ENCODE measurements at places on chromosomes 2 and 18. TPM values are rescaled to one million over a fixed set of nuclear protein-coding genes. Genes with fewer than 3 reads are reported as not detected.

DNA sequence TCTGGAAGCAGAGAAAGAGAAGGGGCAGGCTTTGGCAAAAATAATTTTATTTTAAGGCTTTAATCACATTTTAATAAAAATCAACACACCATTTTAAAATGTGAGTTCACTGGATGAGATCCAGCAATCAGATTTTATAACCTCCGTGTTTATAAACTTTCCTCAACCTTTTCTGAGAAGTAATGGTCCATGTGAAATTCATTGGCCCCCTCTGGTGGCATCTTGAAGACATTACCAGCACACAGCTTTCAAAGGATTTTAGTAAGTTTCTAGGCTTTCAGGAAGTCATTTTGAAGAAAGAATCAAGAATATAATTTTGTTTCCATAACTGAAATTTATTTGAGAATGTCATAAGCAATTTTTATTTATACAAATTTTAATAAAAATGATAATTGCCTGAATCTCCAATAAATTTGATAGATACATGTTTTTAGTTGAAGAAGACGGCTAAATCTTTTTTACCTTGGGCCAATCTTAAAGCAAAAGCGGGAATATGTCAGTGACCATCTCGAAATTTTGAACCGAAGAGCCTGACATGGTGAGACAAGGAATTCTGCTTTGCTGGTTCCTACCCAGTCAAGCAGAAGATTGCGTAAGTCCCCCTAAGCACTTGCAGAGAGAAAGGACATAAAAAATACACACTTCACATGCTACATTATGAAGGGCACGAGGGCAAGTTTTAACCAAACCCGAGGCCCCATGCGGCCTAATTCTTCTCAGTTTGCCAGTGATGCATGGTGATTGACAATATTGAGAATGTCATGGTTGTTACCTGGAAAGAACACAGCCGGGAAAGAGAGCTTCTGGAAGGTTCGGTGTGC lies 128.4 kb upstream of the CBLN2 start:
- DNase-seq: no peak

DNA sequence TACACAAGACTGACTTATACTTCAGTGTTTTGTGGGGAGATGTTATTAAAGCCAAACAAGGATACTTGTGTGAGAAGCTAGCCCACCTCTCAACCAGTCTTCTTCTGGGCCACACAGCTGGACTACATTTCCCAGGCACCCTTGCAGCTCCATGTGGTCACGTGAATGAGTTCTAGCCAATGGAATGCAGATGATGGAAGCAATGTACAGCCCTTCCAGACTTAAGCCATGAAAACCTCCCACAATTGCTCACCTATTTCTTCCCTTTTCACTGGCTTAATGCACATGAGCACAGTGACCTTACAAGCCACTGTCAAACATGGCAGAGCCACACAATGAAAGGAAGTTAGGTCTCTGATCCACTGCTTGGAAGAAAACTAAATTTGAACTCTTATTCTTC lies 20.4 kb upstream of the FEZ2 start:
- DNase-seq: peak; percentile 55

- no peak for DNase-seq
Measured at GRCh38 chr18:7760967-7761948, 194.1 kb downstream of the PTPRM start.

DNA sequence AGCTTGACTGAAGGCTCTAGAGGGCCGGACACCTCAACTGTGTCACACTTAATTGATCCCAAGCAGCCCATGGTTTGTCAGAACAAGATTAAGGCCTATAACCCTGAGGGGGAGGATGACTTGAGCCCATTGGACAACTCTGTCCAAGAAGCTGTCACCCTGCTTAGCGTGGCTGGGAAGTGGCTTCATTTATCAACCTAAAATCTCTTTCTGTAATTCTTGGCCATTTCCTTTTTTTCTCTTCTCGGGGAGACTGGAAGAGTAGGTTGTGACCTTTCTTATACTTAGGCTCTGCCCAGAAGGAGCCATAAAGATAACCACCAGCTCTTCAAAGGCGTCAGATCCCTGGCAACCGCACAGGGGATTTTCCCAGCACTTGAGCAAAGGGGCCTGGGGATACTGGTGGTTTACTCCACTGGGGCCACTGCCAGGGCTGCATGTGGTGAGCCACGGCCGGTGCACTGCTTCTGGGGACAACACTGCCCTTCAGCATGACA lies 265.5 kb downstream of the CYRIA start:
- DNase-seq: peak; percentile 76

DNA sequence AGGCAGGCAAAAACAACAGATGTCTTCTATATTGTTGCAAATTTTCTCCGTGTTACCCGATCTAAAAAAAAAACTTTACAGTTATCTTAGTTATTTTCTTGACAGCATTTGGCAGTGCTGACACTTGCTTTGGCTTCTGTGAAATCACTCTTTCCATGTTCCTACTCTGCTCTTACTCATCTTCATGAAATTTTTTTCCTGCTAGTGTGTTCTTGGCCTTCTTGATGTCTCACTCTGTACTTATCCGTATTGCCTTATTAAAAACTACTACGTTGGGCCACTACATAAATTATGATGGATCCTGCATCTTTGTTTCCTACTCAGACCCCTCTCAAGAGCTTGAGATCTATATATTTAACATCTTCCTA lies 134.4 kb downstream of the IKZF2 start:
- DNase-seq: no peak

The ICOS gene
- polyA plus RNA-seq: 0.05 TPM

The GALM gene
- 13.5 TPM for polyA plus RNA-seq

The ITPRIPL1 gene
- 0.50 TPM for polyA plus RNA-seq

The BOLL gene
- 0.11 TPM for polyA plus RNA-seq

Measured in right cardiac atrium (tissue), 5 donors.